ENCODE measurements at places on chromosomes 3 and 15.

DNA sequence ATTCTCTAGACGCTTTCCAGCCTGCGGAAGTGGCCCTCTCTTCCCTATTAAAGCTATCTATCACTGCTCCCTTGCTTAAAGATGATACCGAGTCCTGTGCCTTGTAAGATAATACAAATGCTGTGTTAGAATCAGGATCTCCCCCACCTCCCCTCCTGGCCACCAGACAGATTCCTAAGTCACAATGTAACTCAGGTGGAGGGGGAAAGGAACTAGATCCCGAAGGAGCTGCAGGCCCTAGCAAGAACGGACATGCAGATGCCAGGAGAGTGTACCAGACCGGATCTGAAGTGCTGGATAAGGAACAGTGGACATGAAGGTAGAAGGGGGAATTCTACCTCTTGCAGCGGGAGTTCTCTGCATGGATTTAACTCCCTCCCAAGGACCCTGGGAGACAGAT, 230.7 kb upstream of the LYSMD4 start:
- H3K27ac ChIP-seq, result no peak overlapping the region
- H3K36me3 ChIP-seq, result no peaks in the 10 kb centered on the region
- H3K4me1 ChIP-seq, result no peaks in the 10 kb centered on the region
- H3K4me3 ChIP-seq, result no peak overlapping the region
- peaks cover 10% of the 10 kb centered on the region for H3K27me3 ChIP-seq

DNA sequence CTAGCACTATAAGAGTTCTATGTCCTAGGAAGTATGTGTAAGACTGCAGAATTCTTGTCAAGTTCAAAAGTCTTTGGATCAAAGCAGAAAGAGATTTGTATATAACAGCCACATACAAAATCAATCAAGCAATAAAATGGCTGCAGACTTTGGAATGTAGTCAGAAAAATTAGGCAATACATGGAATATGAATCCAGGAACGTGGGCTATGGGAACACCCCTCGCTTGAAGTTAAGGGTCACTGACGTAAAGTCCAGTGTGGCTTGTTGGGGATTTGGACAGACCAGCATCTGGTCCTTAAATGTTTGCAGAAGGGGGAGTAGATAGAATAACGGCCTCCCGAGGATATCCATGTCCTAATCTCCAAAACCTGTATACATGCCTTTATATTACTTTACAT, 178.6 kb downstream of the ADAMTS9 start:
- H3K27ac ChIP-seq, result no peak overlapping the region
- H3K4me1 ChIP-seq, result no peaks in the 10 kb centered on the region
- peaks cover 4% of the 10 kb centered on the region for H3K27me3 ChIP-seq
- no peak overlapping the region for H3K4me3 ChIP-seq

GRCh38 chr3:193730511-193730910, 137.5 kb downstream of the OPA1 start:
- H3K27ac ChIP-seq, result no peak overlapping the region
- no peak overlapping the region for H3K4me3 ChIP-seq
- H3K36me3 ChIP-seq, result no peaks in the 10 kb centered on the region
- peaks cover 8% of the 10 kb centered on the region for H3K4me1 ChIP-seq
- no peaks in the 10 kb centered on the region for H3K27me3 ChIP-seq

GRCh38 chr15:73504885-73505284, 61.9 kb downstream of the REC114 start:
- H3K36me3 ChIP-seq, result no peaks in the 10 kb centered on the region
- DNase-seq, result no peak
- H3K4me3 ChIP-seq, result no peak overlapping the region

DNA sequence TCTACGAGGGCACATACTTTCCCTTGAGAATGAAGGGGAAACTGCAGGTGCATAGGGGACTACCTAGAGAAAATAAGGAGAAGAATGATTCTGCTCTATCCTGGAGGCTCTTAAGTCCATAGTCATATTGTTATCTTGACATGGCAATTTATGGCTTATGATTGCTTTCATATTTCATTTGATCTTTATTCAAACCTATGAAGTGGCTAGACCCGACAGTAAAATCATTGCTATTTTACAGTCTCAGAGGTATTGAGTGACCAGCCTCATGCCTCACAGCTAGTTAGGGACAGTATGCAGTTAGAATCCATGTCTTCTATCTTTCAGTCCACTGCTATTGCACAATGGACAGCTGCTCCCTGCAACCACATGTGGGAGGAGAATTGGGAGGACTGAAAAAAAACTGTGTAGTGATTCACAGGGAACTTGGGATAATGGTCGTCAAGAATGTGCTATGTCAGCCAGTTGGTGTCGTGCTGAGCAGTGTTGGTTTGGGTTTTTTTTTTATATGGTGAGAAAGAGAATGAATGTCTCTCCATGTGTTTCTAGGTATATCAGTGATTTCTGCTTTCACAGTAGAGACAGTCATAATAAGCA, 63.2 kb upstream of the SPPL2A start:
- H3K27ac ChIP-seq, result no peak overlapping the region
- no peaks in the 10 kb centered on the region for H3K4me1 ChIP-seq
- peaks cover 9% of the 10 kb centered on the region for H3K27me3 ChIP-seq
- no peaks in the 10 kb centered on the region for H3K36me3 ChIP-seq
- DNase-seq, result no peak

GRCh38 chr15:63246691-63247469, 30.5 kb upstream of the APH1B start:
- no peak for DNase-seq
- H3K27me3 ChIP-seq, result no peaks in the 10 kb centered on the region

DNA sequence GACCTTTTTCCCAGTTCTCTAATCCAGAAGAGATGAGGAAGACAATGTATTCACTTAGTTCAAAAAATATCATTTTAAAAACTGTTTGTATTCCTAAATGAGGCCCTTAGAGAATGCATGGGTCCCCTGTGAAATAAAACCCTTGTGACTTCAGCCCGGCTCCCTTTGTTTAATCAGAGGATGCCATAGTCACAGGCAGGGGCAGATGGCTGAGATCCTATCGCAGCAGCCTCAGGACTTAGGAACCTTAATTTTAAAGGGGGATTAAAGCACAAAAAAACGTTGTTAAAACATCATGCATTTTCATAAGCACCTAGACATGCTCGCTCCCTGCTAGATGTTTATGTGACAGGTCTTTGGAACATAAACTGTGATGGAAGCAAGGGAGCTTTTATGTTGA, 176.6 kb downstream of the IL20RB start:
- H3K4me3 ChIP-seq, result no peak overlapping the region
- no peak for DNase-seq
- H3K27me3 ChIP-seq, result peaks cover 14% of the 10 kb centered on the region
- H3K27ac ChIP-seq, result no peak overlapping the region
- no peaks in the 10 kb centered on the region for H3K4me1 ChIP-seq
- H3K36me3 ChIP-seq, result no peaks in the 10 kb centered on the region

- no peaks in the 10 kb centered on the region for H3K36me3 ChIP-seq
- no peak overlapping the region for H3K27ac ChIP-seq
- DNase-seq, result no peak
Measured at GRCh38 chr3:141095546-141095937, 44.4 kb downstream of the SPSB4 start.

- H3K4me1 ChIP-seq, result peaks cover 45% of the 10 kb centered on the region
- H3K27ac ChIP-seq, result peak overlapping the region; percentile 27
- H3K27me3 ChIP-seq, result no peaks in the 10 kb centered on the region
- peak overlapping the region; percentile 20 for H3K4me3 ChIP-seq
- H3K36me3 ChIP-seq, result peaks cover 6% of the 10 kb centered on the region
Measured at GRCh38 chr3:112856537-112856936, 9.9 kb upstream of the CD200R1L start.

DNA sequence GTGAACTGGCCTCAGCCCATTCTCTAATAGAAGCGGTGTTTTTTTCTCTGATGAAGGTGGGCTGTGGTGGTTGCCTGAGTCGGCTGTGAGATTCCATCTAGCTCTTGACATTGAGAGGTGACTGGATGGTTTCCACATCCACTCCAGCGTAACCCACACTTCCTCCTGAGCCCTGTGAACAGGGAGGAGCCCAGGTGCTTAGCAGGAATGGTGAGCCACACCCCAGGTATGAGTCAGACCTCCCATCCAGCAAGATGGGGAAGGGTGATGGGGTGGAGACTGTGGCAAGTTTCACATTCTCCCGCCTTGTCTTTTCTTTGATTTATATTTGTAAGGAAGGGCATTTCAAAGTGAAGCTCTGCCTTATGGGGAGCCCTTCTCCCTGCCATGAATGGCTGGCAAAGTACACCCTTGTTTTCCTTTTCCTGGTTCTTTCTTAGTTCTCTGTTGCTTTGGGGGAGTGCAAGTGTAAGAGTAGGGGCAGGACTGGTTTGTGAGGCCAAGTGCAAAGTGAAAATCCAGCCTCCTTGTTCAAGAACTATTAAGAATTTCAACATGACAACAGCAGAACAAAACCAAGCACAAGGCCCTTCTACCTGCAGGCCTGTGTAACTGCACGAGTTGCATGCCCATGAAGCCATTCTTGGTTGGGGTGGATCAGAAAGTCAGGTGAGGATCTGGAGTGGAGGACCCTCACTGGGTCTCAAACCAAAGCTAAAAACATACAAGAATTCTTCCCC, 4.6 kb upstream of the TPRG1 start:
- H3K27me3 ChIP-seq, result peaks cover 2% of the 10 kb centered on the region
- no peaks in the 10 kb centered on the region for H3K36me3 ChIP-seq
- no peak for DNase-seq

GRCh38 chr3:117820658-117821299, 1111.2 kb downstream of the TUSC7 start:
- H3K36me3 ChIP-seq, result no peaks in the 10 kb centered on the region
- DNase-seq, result no peak
- H3K4me3 ChIP-seq, result no peak overlapping the region
- H3K27ac ChIP-seq, result no peak overlapping the region
- no peaks in the 10 kb centered on the region for H3K4me1 ChIP-seq
- no peaks in the 10 kb centered on the region for H3K27me3 ChIP-seq

DNA sequence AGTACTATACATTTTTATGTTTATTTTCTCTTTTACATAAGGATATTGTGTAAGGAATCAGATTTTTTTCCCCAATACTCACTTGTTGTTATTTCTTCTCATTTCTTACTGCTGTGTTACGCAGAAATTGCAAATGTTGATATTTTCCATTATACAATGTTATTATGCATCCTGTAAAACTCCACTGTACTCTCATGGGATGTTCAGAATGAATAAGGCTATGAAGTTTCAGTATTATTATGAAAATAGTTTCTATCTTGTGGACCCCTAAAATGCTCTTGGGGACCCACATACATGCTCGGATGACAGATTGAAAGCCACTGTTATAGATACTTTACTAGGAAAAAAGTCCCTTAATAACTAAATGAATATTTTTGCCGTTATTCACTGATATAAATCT, 329.4 kb downstream of the EPHA3 start:
- H3K27me3 ChIP-seq, result no peaks in the 10 kb centered on the region
- H3K4me3 ChIP-seq, result no peak overlapping the region
- H3K27ac ChIP-seq, result no peak overlapping the region
- H3K36me3 ChIP-seq, result no peaks in the 10 kb centered on the region
- H3K4me1 ChIP-seq, result no peaks in the 10 kb centered on the region

DNA sequence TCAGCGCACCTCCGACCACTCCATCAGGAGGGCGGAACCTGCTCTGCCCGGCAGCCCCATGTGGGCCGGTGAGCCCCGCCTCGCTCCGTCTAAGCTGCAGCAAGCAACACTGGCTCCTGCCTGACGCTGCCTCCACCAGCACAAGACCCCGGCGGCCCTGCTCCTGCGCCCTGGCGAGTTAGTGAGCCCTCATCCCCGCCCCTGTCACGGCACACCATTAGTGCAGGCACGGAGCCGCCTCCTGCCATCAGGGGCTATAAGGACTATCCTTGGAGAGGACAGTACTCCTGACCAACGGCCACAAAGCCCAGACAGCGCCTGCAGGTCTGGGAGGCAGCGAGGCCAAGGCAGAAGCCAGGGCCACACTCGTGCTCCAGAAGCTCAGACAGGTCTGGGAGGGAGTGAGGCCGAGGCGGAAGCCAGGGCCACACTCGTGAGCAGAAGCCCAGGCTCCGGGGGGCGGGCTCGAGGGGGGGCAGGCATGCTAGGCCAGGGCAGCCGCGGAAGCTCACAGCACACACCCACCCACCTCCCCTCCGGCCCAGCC, 39.4 kb downstream of the TNK2 start:
- peaks cover 4% of the 10 kb centered on the region for H3K4me1 ChIP-seq
- no peak overlapping the region for H3K4me3 ChIP-seq
- H3K36me3 ChIP-seq, result peaks cover 37% of the 10 kb centered on the region
- H3K27ac ChIP-seq, result no peak overlapping the region
- DNase-seq, result no peak
- no peaks in the 10 kb centered on the region for H3K27me3 ChIP-seq

DNA sequence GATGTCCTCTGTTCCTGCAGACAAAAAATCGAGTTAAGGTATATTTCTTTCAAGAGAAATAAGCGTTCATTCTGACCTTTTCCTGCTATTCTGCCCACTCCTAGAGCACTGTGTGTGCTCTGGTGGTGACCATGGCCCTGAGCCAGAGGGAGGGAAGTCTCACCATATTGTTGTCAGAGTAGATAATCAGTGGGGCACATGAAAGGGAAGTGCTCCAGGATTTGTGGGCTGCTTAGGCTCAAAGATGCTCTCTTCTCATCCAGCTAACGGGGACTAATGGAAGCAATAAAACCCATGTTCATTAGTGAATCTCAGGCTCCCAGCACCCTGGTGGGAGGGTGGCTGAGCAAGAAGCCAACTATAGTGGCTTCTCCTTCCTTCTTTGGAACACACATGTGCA, 70.7 kb upstream of the EOMES start:
- H3K27ac ChIP-seq, result no peak overlapping the region
- no peaks in the 10 kb centered on the region for H3K27me3 ChIP-seq
- H3K4me3 ChIP-seq, result no peak overlapping the region

- DNase-seq, result no peak
- H3K36me3 ChIP-seq, result no peaks in the 10 kb centered on the region
- no peaks in the 10 kb centered on the region for H3K4me1 ChIP-seq
- no peak overlapping the region for H3K27ac ChIP-seq
- H3K4me3 ChIP-seq, result no peak overlapping the region
Measured at GRCh38 chr3:154745122-154745521, 315.1 kb upstream of the GPR149 start.

GRCh38 chr15:32687556-32687955, 30.2 kb upstream of the GREM1 start:
- H3K4me3 ChIP-seq, result no peak overlapping the region
- H3K4me1 ChIP-seq, result no peaks in the 10 kb centered on the region
- H3K27me3 ChIP-seq, result no peaks in the 10 kb centered on the region
- no peak for DNase-seq
- H3K36me3 ChIP-seq, result no peaks in the 10 kb centered on the region

DNA sequence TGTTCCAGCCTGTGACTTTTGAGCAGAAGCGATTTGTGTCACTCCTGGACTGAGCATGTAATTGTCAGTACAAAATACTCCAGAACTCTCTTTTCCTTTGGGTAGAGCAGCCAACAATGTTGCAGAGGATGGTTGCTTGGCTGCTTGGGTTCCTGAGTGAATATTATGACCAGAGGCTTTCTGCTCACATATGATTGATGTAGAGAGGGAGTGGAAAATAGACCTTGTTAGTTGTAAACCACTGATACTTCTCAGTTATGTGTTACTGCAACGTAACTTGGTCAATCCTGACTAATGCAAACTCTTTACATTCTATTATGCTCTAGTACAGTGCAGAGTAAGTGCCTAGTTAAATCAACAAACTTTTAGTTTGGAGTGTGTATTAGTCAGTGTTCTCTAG, 322.6 kb upstream of the KCNH8 start:
- H3K27me3 ChIP-seq, result no peaks in the 10 kb centered on the region
- no peak overlapping the region for H3K4me3 ChIP-seq
- DNase-seq, result no peak

GRCh38 chr3:48715174-48715800, 1.7 kb downstream of the IP6K2 start:
- H3K4me3 ChIP-seq, result peak overlapping the region; percentile 98
- DNase-seq, result no peak
- H3K27me3 ChIP-seq, result peaks cover 4% of the 10 kb centered on the region

Measured in activated B cell treated with CpG ODN at 0.5 μM for 24 hours (primary cell).